ENCODE measurements at places on chromosomes 4 and X.
A peak's percentile ranks its signal among the peaks of the same experiment; 100 is the strongest.

DNA sequence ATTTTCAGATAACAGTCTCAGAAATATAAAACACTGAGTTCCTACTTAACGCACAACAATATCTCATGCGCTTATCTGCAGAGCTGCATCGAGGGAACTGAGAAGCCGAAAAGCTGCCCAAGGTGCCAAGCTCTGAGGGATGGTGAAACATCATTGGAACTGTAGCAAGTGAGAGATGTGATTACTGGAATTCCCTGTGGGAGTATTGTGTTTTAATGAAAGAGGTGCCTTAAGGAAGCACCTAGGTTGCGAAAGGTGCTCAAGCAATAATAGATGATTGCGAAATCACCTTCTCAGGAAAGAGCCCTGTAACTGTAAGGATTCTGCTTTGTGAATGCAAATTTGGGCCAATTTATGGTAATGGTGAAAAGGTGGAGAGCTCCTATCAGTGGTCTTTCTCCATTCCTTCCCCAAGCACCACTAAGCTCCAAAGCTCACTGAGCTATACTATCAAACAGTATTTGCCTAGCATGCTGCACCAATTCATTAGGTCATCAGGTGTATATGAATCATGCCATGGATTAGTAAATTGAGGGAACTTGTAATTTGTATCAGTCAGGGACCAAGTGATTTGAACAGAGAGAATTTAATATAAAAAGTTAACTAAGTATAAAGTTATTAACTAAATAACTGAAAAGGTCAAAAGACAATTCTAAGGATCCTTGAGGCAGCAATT is 59.0 kb upstream of the ATP8A1 start:
- DNase-seq: no peak

GRCh38 chr4:24598025-24598424 is 13.7 kb upstream of the DHX15 start:
- no peak for DNase-seq

- DNase-seq: no peak
Observed at GRCh38 chr4:173318648-173319211, 15.4 kb downstream of the HMGB2 start.

GRCh38 chr4:186514271-186514950 is 41.0 kb downstream of the MTNR1A start:
- DNase-seq: no peak

DNA sequence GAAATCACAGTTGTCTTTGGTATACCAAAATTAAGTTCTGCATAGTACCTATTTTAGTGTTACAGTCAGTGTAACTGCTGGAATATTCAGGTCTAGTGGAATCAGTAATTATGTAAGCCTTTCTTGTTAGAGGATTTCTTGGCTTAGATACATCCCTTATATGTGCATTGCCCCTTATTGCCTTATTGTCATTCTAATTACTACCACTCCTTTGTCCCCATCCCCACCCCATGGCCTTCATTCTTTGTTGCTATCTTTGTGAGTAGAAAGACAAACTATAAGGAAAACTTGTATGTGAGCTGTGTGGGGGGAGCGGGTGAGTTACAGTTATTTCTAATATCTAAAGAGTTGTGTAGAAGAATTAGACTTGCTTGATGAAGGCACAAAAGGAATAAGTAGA is 36.9 kb upstream of the RPA4 start:
- no peak for DNase-seq

- no peak for DNase-seq
Observed at GRCh38 chrX:12580548-12580947, 210.7 kb upstream of the PRPS2 start.

DNA sequence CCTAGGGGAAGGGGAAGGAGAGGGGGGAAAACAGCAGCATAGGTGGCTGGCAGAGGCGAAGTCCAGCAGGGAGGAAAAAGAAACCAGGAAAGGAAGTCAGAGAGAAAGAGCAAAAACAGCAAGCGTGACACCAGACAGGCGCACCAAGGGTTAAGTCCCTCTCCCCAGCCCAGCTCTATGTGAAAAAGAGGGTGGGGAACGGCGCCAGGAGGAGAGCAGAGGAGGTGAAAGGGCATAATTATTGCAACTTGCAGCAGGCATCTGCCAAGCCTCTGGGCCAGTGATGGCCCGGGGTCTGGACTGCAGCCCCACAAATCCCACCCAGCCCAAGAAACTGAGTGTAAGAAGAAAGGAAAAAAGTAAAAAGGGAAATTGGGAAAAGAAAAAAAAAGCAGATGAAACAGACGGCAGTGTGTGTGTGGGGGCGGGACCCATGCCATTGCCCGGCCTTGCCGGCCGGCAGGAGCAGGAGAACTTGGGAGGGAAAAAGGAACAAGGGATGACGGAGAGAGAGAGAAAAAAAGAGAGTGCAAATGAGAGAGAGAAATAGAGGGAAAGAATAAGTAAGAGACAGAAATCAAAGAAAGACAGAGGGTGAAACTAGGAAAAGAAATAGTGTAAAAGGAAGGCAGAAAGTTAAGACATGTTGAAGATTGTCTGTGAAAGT is 14.1 kb upstream of the RHOXF2 start:
- DNase-seq: no peak

DNA sequence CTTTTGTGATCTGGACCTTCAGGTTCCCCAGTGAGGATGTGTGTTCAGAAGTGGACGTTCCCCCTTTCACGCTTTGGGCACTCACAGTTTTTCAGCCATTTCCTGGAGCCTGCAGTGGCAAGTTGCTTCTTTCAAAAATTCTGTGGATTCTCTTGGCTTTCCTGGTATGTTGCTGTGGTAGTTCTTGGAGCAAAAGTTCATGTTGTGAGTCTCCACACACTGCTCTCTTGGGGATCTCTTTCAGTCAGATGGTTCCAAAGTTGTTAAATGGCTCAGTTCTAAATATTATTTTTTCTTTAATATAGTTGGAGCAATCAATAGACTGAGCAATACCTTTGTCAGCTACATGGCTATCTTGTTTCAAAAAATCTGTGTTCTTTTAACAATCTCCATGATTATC is 28.5 kb upstream of the BANK1 start:
- no peak for DNase-seq

DNA sequence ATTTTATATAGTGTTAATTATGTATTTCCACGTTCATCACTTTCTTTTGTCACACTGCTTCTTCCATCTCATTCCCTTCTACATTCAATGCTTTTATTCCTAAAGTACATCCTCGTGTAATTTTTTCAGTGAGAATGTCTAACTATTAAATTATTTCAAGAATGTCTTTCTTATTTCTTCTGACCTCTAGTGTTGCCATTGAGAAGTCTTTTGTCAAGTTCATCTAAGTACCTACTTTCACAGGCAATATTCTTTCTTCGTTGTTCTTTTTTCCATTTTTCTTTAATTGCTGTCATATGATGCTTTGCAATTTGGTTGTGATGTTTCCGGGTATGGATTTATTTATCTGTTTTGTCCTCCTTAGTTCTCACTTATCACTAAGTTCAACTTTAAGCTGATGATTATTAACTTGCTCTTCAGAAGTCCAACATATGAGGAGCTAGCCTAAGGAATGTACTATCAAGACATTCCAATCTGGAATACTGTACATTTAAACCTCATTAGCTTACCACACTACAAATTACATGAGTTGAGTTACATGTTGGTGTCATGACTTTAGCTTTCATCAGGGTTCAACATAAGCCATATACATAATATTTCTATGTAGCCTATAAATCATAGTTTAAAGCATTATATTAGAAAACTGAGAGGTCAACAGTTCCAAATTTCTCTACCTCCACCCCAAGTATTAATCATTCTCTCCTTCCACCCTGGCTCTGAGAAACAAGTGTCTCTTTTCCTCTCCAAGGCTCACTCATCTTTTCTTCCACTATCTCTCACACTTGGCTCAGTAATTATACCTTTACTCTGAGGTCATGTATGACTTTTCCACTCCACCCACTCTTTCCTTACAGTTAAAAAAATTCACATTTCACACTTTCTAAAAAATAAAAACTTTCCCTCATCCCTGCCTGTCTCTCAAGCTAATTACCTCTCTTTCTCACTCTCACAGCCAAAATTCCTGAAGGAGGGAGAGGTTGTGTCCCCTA is 81.5 kb downstream of the COX18 start:
- no peak for DNase-seq

GRCh38 chrX:49876750-49877149 is 2.5 kb upstream of the USP27X start:
- DNase-seq: peak; percentile 22

- DNase-seq: no peak
Observed at GRCh38 chrX:138014577-138014976, 448.6 kb downstream of the ZIC3 start.

- no peak for DNase-seq
Observed at GRCh38 chrX:118980761-118981160, 6.3 kb downstream of the LONRF3 start.

- DNase-seq: peak; percentile 76
Observed at GRCh38 chr4:37008199-37008598, 236.3 kb upstream of the NWD2 start.

Data from Panc1 (cell line).